ENCODE measurements at places on chromosomes 7 and 10.

DNA sequence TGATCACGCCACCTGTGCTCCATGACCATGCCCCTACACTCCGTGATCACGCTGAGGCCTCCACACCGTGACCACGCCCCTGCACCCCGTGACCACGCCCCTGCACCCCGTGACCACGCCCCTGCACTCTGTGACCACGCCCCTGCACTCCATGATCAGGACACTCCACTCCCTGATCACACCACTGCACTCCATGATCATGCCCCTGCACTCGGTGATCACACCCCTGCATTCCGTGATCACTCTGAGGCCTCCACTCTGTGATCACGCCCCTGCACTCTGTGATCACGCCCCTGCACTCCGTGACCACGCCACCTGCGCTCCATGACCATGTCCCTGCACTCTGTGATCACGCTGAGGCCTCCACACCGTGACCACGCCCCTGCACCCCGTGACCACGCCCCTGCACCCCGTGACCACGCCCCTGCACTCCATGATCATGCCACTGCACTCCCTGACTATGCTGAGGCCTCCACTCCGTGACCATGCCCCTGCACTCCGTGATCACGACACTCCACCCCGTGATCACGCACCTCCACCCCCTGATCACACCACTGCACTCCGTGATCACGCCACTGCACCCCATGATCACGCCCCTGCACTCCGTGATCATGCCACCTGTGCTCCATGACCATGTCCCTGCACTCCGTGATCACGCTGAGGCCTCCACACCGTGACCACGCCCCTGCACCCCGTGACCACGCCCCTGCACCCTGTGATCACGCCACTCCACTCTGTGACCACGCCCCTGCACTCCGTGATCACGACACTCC lies 27.7 kb downstream of the STK32C start:
- no peak for DNase-seq

DNA sequence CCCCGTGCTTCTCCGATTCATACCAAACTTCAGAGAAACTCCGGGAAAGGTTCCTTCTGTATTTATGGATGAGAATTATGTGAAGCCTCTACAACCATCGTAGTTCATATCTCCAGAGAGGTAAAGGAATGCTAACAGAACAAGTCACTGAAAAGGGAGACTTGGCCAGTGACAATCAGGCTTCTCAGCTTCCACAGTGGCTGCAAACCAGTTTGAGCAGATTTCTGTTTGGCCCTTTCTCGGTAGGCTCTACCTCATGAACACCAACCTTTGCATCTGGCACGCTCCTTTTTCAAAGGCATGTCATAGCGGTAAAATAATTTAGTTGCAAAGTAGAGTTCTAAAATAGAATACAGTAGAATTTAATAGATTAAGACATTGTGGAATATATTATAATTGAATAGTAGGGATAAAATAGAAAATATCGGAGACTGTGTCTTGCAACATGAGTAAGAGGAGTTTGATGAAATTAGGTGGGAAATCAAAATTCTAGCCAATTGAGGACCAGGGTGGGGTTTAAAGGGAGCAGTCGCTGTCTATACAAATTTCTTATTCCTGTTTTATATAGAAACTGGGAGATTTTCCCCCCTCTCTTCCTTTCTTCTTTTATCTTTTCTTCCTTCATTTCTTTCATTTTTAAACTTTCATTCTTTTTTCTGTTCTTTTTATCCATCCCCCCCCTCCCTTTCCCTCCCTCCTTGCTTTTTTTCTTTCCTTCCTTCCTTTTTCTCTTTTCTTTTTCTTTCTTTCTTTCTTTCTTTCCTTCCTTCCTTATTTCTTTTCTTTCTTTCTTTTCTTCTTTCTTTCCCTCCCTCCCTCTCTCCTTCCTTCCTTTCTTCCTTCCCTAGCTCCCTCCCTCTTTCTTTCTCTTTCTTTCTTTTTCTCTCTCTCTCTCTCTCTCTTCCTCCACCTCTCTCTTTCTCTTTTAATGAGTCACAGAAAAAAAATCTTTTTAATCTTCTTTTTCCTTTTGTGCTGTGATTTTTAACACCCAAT lies 161.5 kb upstream of the KLF6 start:
- DNase-seq: no peak

DNA sequence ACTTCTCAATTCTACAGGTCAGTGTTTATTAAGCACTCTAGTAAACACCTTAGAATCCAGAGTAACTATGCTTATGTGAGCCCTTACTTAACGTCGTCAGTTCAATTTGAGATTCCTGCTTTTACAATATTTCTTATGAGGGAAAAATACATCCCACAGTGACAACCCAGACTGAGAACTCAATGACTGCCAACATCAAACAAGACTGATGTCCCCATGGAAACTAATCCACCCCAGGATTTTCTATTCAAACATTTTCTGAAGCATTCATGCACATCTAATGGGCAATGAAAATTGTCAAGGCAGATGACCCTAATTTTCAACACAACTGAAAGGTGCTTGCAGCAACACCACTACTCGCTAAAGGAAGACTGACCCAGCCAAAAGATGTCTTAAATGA lies 67.0 kb downstream of the ATE1 start:
- DNase-seq: no peak

DNA sequence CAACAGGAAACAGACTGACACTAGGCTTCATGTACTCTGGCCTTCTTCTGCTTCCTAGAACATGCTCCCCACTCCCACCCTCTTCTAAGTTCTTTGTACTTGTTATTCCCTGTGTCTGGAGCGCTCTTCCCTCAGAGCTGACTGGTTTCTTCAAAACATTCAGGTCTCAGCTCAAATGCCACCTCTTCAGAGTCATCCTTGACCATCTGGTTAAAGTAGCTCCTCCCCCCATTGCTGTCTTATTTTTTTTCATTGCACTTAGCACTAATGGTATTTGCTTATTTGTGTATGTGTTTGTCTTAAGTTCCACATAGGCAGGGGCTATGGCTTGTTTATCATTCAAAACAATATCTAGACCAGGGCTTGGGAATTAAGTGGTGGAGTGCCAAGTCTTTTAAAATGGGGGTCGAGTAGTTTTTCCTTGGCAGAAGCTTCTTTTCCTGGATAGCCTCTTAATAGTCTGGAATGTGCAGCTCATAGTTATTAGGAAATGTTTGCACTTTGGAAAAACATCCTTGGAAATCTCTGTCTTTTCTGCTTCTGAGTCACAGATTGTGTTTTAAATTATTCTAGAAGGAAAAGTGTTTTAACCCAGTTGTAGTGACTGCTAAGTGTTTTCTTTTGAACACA lies 60.0 kb downstream of the RALA start:
- no peak for DNase-seq

- DNase-seq: no peak
These were observed 106.9 kb upstream of the LYZL1 start for GRCh38 chr10:29181936-29182335.

GRCh38 chr7:121303422-121304101 lies 25.2 kb upstream of the WNT16 start:
- DNase-seq: no peak

- DNase-seq: no peak
These were observed 7.9 kb downstream of the CEP41 start for GRCh38 chr7:130432886-130433285.

- DNase-seq: no peak
These were observed 1.9 kb upstream of the TMEM178B start for GRCh38 chr7:141071855-141072547.

- DNase-seq: no peak
These were observed 125.7 kb downstream of the BICC1 start for GRCh38 chr10:58638388-58638787.

GRCh38 chr10:17989908-17990767 lies 38.4 kb downstream of the SLC39A12 start:
- DNase-seq: no peak

- DNase-seq: no peak
These were observed 39.0 kb downstream of the ZNF438 start for GRCh38 chr10:30992681-30993080.

GRCh38 chr7:97174303-97174702 lies 56.8 kb downstream of the SDHAF3 start:
- no peak for DNase-seq

DNA sequence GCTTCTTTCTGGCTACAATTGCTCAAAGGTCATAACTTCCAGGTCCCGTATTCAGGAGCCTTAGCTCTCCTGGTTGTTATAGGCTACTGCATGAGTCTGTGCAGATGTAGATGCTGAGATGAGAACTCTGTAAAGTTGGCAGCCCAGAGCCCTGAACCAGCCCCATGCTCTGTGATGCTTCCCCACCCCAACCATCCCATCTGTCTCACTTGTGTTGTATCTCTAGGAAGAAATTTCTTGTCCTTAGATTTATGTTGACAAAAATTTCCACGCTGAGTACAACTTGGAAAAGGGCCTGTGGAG lies 61.2 kb upstream of the EEPD1 start:
- DNase-seq: no peak

DNA sequence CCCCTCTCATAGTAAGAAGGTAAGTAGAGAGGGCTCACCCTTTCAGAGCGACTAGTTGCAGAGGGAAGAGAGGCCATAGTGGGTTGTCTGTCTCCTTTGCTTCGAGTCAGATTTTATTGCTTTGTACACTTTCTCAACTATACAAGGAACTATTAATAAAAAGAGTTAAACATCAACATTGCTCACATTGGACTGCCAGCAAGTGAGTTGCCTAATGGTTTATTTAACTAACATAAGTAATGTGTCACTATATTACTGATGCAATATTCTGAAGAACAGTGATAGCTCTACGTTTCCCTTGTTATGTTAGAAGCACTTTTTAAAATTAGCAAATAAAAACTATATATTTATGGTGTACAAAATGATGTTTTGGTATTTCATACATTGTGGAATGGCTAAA lies 451.0 kb downstream of the GRM8 start:
- no peak for DNase-seq

DNA sequence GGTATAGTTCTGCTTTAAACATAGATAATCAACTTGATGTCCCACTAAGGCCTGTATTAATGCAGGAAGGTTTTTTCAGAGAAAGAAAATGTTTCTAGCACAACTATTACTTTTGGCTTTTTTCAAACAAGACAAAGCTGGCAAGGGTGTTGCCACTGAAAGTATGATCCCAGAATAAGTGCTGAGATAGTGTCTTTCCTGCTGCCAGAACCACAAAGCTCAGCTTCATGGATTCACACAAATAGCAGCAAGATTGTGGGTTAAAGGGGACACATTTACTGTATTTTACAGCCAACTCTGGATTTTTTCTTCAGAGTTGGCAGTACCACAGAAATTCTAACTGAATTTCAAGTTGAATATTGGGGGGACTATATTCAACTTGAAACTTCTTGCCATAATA lies 4.3 kb downstream of the NCOA4 start:
- DNase-seq: no peak

GRCh38 chr7:94388540-94388939 lies 6.2 kb upstream of the COL1A2 start:
- DNase-seq: no peak

- no peak for DNase-seq
These were observed 31.1 kb downstream of the KDM7A start for GRCh38 chr7:140145709-140146108.

- DNase-seq: no peak
These were observed 82.6 kb downstream of the PRPF18 start for GRCh38 chr10:13669182-13669855.

DNA sequence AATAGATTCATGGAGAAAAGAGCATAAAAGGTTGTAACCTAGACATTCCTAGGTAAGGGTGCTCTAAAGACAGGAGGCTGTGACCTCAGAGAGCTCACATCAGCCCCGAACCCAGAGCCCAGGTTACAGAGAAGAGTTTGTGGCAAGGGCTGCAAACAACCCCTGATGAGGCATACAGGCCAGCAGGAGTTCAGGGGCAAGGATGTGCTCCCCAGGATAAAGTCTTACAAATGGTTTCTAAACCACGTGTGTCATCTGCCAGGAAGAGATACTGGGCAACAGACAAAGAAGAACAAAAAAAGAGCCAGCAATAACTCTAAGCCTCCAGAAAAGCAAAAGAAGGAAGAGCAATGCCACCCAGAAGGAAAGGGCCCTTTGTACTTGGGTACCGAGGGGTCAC lies 27.7 kb downstream of the NCAPG2 start:
- no peak for DNase-seq

DNA sequence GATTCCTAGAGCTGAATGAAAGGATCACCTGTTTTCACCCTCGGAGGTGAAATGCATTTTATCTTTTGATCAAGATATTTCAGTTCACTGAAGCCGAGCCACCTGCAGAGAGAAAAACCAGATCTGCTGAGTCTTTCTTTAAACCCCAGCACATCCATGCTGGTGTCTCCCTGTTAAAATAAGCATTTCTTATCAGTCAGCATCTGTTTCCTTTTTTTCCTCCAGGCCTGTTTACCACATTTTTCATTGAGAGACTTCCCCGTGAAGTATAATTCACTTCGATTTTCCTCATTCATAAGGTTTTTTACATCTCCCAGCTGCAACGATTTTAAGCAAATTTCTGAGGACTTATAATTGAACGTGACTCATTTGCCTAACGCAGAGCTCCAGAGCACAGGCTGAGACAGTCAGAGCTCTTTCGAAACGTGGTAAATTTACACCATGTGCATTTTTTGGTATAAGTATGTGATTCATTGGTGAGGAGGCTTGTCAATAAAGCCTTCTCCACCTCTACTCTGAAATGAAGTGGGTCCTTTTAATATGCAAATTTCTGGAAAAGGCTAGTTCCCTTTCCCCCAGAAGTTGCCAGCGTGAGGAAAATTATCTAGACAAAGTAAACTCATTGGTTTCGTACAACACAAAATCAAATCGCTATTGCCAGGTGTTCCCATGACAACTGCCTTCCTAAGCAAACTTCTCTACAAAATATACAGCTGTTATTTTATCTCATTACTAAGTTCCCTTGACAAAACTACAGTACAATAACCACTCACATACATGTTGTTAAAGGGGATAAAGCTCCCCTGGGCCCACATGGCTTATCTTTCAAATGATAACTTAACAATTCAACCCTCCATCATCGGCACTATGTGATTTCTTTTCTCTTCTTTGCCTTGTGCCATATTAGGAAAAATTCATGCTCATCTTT lies 374.8 kb upstream of the AKR1E2 start:
- DNase-seq: no peak

DNA sequence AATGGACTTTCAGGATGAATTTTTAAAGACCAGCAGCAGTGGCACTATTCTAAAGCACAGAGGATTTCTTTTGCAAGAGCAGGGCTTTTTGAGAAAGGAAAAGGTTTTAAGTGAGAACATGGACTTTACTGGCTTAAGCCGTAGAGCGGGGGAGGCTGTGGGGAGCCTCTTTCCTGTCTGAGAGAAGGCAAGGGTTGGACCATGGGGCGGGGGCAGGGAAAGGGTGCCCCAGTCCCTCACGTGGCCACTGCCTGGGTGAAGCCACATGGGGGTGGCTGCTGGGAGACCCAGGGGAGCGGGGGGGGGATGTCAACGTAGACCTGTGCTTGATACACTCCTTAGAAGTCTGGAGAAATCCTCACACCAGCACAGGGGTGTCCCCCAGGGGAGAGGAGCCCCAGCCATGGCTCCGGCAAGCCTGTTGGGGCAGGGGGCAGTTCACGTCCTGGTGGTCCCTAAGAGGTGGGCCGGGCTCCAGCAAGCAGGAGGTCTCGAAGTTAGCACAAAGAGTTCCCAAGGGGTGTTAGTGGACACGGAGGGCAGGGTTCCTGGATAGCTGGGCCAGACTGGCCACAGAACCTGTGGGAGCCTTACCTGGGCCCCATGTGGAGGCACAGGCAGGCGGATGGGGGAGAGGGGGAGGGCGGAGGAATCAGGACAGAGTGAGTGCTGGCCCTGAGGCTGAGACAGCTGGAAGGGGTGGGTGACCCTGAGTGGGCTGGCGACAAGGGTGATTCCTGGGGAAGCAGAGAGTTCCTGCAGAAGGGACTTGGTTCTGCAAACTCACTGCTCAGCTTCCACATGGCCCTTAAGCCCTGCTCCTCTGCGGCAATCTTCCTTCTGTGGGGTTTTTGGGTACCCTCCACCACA lies 36.9 kb upstream of the ELFN1 start:
- no peak for DNase-seq

Measured in cerebellar nuclear complex (tissue), 1 donor.